ENCODE measurements at places on chromosomes 12 and 14.

DNA sequence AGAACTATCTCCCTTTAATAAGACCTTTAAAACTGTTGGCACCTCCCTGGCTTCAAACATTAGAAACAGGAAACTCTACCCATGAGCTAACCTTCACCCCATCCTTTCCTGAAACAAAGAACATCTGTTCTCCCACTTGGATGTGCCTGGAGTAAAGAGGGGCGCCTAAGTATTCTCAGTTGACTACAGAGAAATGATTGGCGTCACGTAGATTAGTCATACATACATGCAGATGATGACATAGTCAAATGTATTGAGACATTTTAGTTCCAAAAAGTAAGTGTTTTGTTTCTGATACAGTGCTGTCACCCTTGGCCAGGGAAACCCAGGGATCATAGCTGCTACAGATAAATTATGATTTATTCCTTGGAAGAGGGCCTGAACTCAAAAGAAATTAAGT is 260.0 kb upstream of the PLEKHG7 start:
- DNase-seq, result no peak

DNA sequence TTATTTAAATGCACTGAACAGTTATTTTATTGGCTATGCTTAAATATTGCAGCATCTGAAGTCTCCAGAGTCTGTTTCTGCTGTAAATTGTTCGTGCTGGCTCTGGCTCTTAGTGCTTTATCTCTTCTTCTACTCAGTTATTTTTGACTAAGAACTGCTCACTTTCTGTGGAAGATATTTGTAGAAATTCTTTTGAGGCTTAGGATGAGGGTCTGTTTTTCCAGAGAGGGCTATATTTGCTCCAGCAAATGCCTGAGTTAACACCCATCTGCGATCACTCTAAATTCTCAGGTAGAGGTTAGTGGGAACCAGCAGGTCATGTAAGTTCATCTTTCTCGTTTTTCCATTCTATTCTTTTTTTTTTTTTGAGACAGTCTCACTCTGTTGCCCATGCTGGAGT is 71.1 kb downstream of the ARL6IP4 start:
- no peak for DNase-seq

GRCh38 chr12:11922361-11922760 is 148.4 kb upstream of the BCL2L14 start:
- DNase-seq, result peak; percentile 13

DNA sequence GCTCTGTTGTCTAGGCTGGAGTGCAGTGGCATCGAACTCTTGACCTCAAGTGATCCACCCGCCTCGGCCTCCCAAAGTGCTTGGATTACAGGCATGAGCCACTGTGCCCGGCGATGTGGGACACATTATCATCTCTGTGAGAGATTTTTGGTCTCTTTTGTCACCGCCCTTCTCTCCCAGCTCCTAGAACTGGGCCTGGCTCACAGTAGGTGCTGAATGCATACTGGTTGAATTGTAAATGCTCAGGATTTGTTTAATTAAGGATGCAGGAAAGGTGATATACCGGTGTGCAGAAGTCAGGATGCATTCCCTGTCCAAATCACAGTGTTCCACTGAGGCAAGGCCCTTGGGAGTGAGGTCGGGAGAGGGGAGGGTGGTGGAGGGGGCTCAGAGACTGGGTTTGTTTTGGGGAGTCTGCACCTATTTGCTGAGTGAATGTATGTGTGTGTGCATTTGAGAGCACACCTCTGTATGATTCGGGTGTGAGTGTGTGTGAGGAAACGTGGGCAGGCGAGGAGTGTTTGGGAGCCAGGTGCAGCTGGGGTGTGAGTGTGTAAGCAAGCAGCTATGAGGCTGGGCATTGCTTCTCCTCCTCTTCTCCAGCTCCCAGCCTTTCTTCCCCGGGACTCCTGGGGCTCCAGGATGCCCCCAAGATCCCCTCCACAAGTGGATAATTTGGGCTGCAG is 1.0 kb upstream of the KRT18 start:
- DNase-seq, result no peak

- no peak for DNase-seq
Measured at GRCh38 chr12:25071366-25071765, 122.5 kb upstream of the BCAT1 start.

DNA sequence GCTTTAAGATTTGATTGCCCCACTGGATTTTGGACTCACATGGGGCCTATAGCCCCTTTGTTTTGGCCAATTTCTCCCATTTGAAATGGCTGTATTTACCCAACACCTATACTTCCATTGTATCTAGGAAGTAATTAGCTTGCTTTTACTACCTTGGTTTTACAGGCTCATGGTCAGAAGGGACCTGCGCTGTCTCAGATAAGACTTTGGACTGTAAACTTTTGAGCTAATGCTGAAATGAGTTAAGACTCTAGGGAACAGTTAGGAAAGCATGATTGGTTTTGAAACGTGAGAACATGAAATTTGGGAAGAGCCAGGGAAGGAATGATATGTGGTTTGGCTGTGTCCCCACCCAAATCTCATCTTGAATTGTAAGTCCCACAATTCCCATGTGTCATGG is 419.0 kb upstream of the TMPO start:
- DNase-seq, result no peak

DNA sequence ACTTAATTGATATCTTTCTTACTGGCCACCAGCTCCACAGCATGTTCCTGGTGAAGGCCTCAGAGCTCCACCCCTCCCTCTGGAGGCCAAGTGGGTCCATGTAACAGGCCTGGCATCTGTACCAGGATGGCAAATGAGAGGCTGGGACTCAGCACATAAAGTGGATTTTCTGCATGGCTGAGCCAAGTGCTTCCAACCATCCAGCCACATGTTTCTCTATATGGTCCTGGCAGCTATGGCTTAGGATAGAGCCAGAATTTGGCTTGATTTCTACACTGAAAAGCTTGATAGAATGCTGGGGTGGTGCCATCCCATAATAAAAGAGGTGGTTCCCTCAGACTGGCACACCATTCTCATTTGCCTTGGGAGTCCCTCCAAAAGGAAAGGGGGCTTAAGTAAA is 94.1 kb downstream of the PAX9 start:
- DNase-seq, result no peak

DNA sequence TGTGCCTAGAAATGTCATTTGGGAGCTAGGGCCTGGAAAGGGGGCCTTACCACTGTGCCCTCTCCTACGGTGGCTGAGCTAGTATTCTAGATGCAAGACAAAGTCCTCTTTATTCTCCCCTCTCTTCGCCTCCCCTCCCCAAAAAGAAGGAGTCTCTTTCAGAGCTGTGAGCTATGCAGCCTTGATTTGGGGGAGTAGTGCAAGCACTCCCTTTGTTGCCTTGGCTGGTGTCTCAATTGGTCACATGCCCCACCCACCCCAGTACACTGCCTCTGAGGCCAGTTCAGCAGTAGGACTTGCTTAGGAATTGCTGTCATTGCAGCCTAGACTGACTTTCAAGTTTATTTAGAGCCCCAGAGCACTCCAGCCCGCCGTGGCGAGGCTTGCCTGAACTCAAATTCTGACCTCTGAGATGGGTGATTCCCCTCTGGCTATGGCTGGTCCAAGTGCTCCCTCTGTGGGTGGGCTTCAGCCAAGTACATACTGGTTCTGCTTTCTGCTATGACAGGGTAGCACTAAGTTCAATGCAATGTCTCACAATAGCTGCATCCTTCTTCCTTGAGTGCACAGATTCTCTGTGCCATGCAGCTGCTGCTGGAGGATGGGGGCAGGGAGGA is 37.0 kb upstream of the FBXO33 start:
- peak; percentile 68 for DNase-seq

GRCh38 chr12:109393437-109394345 is 46.0 kb downstream of the MYO1H start:
- peak; percentile 73 for DNase-seq

- DNase-seq, result no peak
Measured at GRCh38 chr12:6788972-6789924, at the start of gene CD4. Gene CD4, plus strand, starts transcription at chr12:6789528. Its CDS starts 10,611 bp downstream, at chr12:6800139.

DNA sequence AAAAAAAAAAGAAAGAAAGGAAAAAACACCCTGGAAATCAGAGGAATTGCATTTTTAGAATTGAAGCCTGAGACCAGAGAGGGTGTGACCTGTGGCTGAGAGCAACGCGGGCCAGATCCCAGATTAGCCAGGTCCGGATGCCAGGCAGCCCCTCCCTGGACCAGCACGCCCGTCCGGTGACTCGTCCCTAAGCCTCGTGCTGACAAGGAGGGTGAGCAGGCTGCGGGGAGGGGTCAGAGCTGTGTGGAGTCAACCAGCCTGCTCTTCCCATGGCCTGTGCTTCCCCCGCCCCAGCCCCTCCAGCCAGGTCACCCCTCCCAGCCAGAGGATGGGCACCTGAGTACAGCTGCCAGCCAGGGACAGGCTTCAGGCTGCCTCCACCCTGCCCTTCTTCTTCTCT is 4.2 kb upstream of the KLC1 start:
- peak; percentile 22 for DNase-seq

DNA sequence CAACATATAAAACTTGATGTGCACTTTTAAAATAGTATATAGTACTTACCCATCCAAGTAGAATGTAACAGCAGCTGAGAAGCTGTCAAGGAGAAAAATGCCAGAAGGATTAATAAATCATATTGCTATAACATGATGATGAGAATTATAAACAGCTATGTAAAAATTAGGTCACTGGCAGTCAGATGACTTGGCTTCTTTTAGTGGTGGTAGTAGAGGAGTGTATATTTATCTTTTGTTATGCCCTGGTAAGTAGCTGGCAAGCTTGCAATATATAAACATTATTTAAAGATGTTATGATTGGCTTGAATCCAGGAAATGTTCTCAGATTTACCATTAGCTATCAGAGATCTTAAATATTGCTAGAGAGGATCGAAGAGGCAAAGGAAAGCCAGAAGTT is 471.0 kb upstream of the MGAT4C start:
- DNase-seq, result no peak

DNA sequence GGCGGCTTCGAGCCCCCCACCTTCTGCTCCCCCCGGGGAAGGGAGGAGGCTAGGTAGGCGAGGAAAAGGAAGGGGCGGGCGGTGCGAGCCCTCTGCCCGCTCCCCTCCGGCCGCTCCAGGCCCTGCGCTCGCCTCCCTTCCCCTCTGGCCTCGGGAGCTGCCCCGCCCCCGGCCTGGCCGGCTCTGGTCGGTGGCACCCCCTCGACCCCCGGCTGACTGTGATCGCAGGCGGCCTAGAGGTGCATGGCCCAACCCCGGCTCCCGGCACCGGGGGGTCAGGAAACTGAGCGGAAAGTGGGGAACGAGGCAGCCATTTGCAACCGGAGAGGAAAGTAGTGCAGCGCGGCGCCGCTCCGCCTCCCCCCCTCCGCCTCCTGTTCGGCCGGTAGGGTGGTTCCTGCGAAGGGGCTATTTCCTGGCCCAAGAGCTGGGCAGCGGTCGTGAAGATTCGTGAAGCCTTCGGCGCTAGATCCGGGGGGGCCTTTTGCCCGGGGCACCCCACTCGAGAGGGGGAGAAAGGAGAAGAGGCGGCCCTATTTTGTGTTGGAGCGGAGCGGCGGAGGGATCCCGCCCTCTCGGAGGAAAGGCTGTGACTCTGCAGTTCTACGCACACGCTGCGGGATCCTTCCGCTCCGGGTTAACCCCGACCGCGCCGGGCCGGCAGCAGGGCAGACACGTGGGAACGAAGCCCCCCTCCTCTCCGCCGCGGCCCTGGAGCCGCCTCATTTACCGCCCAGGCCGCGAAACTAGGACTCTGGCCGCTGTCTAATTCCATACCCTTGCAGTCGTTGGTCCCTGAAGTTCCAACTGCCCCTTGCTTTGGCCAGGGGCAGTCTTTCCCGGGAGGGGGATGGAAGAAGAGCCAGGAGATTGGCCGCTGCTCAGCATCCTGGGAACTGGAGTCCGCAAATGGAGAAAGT is at the start of gene KMT2D:
TSS of gene KMT2D (minus strand) at position 558 of the 920 bp plus-strand sequence. CDS start 5,470 bp downstream, outside the sequence.
- DNase-seq, result peak; percentile 98

DNA sequence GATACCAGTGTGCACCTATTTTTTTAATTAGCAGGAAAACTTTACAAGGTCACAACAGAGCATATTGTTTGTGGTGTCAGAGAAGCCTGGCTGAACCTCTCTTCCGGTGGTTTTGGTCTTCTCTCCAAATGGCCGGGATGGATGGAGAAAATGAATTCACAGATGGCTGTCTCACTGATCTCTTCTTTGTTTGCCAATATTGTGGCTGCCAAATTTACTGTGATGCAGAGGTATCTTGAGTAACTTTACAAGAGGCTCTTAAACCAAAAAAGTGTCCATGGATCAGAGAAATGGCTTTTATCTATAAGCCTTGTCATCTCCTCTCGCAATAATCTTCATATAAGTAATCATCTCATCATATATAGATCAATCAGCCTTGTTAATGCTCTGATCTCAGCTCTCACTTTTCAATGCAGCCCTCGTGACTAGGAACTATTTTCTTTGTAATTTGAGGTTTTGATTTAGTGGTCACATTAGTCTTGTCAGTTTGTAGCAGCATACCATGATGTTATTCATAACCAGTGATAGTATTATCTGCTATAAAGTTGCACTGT is 308.1 kb downstream of the EGLN3 start:
- DNase-seq, result no peak

GRCh38 chr12:30448038-30448437 is 247.6 kb downstream of the IPO8 start:
- DNase-seq, result no peak

- no peak for DNase-seq
Measured at GRCh38 chr12:86721713-86722397, 465.7 kb upstream of the MGAT4C start.

DNA sequence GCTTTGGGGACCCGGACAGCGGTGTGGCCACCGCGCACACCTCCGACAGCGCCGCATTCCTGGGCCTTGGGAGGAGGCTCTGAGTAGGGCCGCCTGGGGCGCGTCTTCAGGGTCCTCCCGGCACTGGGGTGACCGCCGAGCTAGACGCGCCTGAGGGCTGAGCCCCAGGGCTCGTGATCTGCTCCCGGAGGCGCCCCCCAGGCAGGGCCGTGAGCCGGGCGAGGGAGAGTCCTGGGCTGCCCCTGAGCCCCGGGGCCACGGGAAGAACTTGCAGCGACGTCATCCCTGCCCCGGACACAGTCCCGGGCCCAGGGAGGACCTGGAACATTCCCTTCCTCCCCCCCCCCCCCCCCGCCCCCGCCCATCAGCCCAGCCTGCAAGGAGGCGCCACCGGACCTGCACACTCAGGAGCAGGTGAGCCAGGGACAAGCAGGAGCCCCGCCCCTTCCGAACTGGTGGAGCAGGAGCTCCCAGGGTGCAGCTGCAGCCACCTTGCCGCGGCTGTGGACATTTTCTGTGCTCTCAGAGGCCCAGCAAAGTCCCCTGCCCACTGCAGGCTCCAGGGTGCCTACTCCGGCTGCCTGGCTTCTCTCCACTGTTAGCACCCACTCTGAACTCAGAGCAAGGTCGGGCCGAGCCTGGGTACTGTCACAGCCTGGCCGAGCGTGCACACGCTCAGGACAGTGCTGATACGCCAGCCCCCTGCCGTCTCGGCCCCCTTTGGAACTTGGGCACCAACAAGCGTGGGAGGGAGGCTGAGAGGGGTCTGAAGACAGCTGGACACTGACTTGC is 50.7 kb downstream of the A2M start:
- DNase-seq, result no peak

GRCh38 chr14:75915045-75915444 is 66.8 kb downstream of the TGFB3 start:
- DNase-seq, result no peak

Data from OCI-LY7 (cell line).